ENCODE measurements at places on chromosomes 7 and 10.

DNA sequence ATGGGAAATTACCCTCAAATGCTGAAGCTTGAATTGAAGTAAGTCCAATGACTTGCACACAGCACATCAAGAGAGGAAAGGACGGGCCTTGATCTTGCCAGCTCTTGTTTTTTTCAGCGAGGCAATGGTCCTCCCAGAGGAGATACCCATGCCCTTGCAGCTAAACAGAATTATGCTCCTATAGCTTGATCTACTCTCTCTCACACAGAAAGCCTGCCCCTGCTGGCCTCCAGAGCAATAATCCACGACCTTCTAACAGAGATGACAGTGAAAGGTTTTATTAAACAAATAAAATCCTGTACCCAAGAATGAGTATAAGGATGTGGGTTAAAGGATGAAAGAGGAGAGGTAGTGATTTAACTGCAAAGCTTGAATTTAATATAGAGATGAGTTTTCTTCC, 268.0 kb downstream of the ADRA2A start:
- no peak for DNase-seq

DNA sequence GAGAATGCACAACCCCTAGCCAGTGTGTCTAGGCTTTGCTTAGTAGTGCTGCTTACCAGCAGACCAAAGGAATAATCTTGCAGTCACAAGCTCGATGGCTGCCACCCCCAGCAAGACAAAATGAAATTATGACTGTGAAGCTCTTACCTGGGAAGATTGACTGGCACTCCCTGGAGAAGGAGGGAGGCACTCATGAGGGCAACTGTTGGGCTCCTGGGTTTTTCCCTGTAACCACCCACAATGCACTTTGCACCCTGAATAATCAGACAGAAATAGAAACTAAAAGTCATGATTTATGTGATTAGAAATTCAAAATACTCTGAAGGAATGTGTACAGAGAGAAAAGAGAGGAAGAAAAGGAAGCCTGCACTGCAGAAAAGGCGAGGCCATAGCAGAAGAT, 144.3 kb upstream of the DGKB start:
- no peak for DNase-seq

GRCh38 chr10:116271593-116272439, 1.2 kb downstream of the GFRA1 start:
- peak; percentile 4 for DNase-seq

DNA sequence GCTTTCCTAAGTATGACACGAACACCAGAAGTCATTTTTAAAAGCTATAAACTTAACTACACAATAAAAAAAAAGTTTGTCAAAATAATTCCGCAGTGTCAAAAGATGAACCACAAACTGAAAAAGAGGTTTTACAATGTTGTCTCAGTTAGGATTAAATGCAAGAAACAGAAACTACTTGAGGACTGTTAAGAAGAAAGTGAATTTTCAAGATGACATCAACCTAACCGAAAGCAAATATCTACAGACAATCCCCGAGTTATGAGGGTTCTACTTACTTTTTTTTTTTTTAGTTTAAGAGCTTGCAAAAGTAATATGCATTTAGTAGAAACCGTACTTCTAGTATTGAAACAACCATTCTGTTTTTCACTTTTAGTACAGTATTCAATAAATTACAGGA, 62.3 kb downstream of the TFPI2 start:
- DNase-seq = no peak

DNA sequence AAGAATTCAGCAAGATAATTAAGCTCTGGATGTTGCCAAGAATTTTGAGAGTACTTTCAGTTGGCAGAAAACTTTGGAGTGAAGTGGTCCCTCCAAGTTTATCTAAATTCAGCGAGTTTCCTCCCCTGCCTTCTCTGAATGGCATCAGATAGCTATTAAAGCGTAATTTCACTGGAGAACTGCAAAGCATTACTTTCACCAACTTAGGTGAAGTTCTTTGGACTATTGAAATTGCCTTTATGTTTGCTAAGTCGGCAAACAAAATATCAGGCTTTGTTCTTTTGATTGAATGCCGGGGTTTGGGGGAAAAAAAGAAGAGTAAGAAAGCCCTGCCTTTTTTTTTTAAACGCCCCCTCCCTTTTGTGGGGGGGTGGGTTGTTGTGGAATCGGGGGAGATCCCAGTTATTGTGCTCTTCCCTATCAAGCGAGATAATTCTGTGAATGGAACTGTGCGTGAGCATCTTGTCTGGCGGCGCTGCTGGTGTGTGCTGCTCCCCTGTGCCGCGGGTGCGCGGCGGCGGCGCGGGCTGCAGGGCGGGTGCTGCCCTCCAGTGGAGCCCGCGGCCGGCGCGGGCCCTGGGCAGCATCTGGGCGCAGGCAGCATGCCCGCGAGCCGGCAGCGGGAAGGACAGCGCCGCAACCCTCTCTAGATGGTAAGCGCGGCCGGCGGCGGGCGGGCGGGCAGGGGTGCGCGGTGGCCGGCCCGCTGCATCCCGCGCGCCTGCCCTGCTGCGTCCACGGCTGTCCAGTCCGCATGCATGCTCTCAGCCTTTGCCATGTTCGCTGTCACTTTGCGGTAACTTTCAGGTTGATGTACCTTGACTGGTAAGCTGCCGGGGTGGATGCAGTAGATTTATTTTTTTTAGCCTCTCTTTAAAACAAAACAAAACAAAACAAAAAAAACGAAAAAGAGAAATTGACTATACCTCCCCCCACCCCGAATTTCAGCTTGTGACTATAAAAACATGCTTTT, 176.5 kb downstream of the TCF7L2 start:
- peak; percentile 80 for DNase-seq

GRCh38 chr10:1613511-1613910, 123.8 kb downstream of the ADARB2 start:
- DNase-seq = no peak

DNA sequence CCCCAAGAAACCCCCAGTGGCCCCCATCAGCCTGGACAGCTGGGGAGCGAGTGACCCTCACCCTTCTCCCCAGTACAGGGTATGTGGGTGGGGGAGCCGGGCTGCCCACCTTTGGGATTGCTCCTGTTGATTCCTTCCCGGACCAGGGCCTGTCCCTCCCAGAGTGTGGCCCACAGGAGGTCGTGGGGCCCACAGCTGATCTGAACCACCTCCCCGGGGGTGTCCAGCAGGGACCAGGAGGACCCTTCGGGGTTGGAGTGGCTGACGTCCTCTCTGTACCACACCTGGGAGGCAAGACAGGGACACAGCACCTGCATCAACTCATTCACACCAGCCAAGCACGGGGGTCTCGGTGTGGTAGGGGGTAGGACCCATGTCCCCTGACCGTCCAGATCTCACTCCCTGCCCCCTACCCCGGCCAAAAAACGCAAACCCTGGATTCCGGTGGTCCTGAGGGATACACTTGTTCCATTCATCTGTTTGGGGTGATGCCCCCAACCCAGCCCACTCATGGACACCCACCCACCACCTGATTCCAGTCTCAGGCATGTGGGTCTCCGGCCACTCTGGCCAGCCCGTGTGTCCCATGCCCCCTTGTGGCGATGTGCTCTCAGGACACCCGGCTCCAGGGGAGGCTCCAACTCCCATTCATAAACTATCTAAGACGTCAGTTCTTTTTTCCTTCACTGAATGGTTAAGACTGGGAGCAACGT, 10.9 kb downstream of the TECPR1 start:
- peak; percentile 46 for DNase-seq

All from kidney capillary endothelial cell (primary cell).